ENCODE measurements at places on chromosomes 11 and 22. TPM values are rescaled to one million over a fixed set of nuclear protein-coding genes. Genes with fewer than 3 reads are reported as not detected.

SPON1 gene
- total RNA-seq, result 76.8 TPM

UBQLNL gene
- 0.72 TPM for total RNA-seq

MRGPRG gene
- total RNA-seq, result not detected

ROBO3 gene
- total RNA-seq, result 12.6 TPM

KCNJ1 gene
- total RNA-seq, result 0.23 TPM

STK33 gene
- 9.4 TPM for total RNA-seq

MN1 gene
- total RNA-seq, result 4.0 TPM

GGT5 gene
- total RNA-seq, result 66.5 TPM

C22orf31 gene
- total RNA-seq, result not detected

IGLL1 gene
- total RNA-seq, result not detected

SHANK3 gene
- total RNA-seq, result 59.9 TPM

SMIM35 gene
- total RNA-seq, result not detected

ANKRD49 gene
- total RNA-seq, result 16.6 TPM

SPI1 gene
- total RNA-seq, result 168 TPM

ACAD8 gene
- total RNA-seq, result 44.8 TPM

TTC36 gene
- total RNA-seq, result 1.9 TPM

NXPE2 gene
- total RNA-seq, result not detected

- DNase-seq, result peak; percentile 91
Measured at GRCh38 chr11:47578524-47579494, at the start of the genes KBTBD4 and NDUFS3. Gene KBTBD4, minus strand, starts transcription at chr11:47578970. Its CDS starts 19 bp downstream, at chr11:47578951. Gene NDUFS3, plus strand, starts transcription at chr11:47579074. Its CDS starts 18 bp downstream, at chr11:47579092.

DNA sequence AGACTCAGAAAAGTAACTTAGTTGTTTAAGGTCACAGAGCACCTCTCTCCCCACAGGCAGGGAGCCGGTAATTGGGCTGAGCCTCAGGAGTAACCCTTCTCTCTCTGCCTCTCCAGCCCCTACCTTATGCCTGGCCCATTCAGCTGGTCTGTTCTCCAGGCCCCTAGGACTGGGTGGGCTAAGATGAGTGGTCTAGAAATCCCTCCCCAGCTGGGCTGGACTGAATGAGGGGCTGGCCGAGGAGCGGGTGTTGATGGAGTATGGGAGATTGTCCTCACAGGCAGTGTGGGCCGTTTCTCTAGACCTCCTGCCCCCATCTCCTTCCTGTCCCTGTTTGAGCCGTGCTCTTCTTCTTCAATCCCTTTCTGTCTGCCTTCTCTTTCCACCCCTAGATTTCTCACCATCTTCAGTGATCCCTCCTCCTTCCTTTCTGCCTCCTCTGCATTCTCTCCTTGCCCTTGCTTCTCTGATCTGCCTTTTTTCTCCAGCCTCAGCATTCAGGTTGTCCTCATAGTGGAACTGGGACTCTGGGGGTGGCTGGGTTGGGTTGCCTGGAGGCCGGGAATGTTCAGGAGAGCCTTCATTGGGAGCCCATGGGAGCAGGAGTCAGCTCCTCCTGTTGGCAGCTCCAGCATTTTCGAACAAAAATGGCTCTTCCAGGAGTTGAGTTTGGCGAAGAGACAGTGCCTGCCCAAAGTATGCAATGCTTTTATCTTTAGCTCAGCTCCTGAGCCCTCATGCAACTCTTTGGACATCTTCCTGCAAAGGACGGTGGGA, 7.6 kb downstream of the ST3GAL4 start:
- peak; percentile 45 for DNase-seq

GRCh38 chr11:57597916-57598830, 688 bp downstream of the SERPING1 start:
- peak; percentile 88 for DNase-seq

GRCh38 chr11:102226702-102227490, 90.4 kb upstream of the BIRC3 start:
- no peak for DNase-seq

- no peak for DNase-seq
Measured at GRCh38 chr11:74611369-74611861, 19.0 kb downstream of the POLD3 start.

DNA sequence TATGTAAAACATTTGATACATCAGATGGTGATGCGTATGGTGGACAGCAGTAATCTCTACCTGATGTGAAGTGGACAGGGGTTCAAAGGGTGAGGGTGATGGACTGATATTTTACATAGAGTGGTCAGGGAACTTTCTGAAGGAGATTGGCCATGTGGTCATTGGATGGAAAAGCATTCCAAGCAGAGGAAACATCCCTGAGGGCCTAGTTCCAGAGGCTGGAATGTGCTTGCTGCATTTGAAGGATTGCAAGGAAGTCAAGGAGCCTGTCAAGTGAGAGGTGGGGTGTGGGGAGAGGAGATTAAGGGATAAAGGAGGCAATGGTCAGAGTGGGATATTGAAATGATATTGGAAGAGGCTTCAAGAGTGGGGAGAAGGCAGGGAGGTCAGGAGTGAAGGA, 151.9 kb upstream of the NTM start:
- no peak for DNase-seq

- DNase-seq, result peak; percentile 38
Measured at GRCh38 chr11:64539239-64539638, 51.8 kb upstream of the SLC22A12 start.

DNA sequence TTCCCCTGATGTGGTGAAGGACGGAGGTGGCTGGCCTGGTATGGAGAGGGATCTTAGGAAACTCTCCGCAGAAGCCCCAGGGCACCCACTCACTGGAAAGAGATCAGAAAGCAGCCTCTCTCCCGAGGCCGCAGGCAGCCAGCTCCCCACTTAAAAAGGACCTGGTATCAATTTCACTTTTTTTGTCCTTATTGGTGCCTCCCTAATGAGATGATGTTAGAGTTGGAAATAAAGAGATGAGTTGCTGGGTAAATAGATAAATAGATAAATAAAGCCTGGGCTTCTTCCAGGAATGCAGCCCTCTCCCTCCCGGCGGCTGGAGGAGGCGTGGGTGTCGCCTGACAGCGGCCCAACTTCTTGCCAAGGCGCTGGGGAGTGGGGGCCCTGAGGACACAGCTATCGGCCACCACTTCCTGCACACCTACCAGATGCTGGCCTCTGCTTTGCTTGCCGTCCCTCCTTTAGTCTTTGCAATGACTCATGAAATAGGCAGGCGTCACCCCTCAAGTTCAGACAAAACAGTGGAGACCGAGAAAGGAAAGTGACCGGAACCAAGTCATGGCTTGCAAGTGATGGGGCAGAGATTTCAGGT, 42.9 kb downstream of the LINC01488 start:
- peak; percentile 56 for DNase-seq

- DNase-seq, result no peak
Measured at GRCh38 chr11:61777234-61778090, 14.9 kb downstream of the TMEM258 start.

DNA sequence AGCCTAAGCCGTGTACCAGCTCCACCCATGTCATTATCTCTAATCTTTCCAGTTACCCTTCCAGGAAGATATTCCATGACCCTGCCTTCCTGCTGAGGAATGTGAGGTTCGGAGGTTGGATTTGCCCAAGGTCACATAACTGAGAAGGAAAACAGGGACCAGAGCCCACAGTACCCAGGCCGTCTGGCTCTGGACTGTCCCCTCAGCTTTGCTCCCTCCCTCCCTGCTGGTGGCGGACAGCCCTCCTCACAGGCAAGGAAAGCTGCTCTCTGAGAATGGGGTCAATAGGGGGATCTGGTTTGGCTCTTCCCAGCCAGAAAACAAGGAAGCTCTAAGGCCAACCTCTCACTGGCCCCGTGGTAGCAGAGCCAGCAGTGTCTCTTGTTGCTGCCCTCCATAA, 63.3 kb downstream of the SYN3 start:
- DNase-seq, result no peak

- no peak for DNase-seq
Measured at GRCh38 chr11:122235615-122236014, 119.6 kb upstream of the BLID start.

DNA sequence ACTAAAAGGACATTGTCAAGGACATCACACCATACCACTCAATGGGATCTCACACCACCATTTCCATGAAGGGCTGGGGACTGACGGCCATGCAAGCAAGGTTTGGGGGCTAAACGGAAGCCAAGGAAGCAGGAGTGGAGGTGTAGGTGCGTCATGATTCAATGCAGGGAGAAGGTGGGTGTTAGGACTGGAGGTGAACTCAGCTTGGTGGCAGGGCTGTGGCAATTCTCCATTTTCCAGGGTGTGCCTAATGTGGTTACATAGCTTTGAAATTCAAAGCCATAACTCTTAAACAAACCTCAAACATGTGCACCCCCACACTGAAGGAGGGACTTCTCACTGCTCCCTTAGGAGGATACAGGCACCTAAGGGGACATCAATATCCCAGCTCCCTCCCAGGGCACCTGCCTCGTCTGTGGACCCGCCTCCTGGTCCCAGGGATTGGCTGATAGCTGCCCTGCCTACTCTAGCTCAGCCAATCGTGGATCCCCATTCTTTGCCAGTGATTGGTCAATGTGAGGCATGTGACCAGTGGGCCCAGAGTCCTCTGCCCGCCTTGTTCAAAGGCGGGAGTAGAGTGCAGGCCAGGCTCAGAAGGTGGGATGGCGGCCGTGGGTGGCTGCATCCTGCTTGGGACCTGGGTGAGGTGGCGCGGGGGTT, 64.6 kb downstream of the CTTN start:
- DNase-seq, result no peak

GRCh38 chr22:43377548-43377895, 34.3 kb upstream of the MPPED1 start:
- DNase-seq, result no peak

GRCh38 chr11:660681-661444, 23.8 kb downstream of the DRD4 start:
- DNase-seq, result no peak

GRCh38 chr11:12864316-12865156, 144.6 kb upstream of the RASSF10 start:
- no peak for DNase-seq

DNA sequence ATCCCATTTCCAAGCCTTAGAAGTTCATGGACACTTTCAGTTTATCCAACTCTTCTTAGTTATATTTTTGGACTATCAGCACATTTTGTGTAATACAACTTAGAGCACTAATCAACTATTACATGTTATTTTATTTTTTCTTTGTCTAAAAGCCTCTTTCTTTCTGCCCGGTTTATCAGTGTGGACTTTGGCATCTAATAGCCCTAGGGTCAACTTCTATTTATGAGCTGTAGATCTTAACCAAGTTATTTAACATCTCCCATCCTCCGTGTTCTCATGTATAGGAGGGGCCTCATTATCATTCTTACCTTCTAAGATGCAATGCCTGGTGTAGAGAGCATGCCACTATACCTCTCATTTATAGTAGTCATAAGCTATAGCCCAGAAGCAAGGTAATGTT, 4.4 kb downstream of the CARD16 start:
- no peak for DNase-seq

GRCh38 chr11:66849501-66850234, 6.4 kb downstream of the RCE1 start:
- DNase-seq, result no peak

- no peak for DNase-seq
Measured at GRCh38 chr11:112651386-112651785, 309.8 kb upstream of the NCAM1 start.

DNA sequence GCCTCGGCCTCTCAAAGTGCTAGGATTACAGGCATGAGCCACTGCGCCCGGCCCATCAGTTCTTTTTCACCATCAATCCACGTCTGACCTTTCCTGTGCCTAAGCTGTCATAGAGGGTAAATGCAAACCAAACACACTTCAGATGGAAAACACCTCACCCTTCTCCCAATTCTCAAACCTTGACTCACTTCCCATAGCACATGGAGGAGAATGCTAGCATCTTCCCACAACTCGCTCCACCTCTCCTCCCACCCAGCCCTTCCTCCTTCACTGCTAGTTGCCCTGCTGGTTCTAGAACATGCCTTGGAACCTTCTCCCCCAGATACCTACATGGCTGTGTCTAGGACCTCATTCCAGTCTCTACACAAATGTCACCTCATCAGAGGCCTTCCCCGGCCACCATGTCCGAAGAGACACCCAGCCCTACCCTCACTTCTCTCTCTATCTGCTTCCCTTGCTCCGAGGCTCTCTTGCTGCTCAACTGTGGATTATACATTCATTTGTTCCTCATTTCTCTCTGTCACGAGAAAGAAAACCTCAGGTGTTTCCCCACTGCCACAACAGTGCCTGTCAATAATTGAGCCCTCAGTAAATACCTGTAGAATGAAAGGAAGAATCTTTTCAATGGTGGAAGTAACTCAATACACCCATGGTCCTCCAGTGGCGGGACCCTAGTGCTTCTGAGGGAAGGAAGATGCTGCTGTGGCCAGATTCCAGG, 21.3 kb upstream of the NCF4 start:
- peak; percentile 15 for DNase-seq
